G401 (cell line): ENCODE measurements at places on chromosomes 1 and 21.

- no peak for DNase-seq
Observed at GRCh38 chr1:67359592-67359991, 51.9 kb downstream of the IL12RB2 start.

GRCh38 chr1:246765521-246765920 is 41.3 kb downstream of the SCCPDH start:
- DNase-seq: no peak

GRCh38 chr1:61271412-61271789 is 189.0 kb downstream of the NFIA start:
- peak; percentile 85 for DNase-seq

DNA sequence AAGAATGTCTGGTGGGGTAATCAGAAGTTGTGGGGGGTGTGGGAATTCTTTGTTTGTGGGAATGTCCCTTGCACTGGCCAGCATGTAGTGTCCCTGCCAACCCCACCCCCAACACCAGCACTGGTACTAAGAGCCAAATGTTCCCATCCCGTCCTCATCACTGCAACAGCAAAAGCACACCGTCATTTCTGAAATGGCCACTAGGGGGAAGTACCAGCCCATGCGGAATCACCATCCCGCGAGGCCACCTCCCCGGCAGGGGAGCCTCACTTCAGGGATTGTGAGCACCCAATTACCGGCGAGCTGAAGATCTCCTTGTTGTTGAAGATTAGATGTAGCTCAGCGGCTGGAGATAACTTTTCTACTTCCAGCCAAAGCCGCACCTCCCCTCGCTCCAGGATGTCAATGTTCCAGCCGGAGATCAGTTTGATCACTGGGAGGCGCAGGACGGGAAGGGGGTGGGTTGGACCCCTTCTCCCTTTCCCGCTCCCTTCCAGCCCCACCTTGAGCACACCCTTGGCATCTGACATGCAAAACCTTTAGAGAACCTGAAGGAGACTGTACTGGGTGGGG is 41.0 kb downstream of the MYOM3 start:
- peak; percentile 79 for DNase-seq

DNA sequence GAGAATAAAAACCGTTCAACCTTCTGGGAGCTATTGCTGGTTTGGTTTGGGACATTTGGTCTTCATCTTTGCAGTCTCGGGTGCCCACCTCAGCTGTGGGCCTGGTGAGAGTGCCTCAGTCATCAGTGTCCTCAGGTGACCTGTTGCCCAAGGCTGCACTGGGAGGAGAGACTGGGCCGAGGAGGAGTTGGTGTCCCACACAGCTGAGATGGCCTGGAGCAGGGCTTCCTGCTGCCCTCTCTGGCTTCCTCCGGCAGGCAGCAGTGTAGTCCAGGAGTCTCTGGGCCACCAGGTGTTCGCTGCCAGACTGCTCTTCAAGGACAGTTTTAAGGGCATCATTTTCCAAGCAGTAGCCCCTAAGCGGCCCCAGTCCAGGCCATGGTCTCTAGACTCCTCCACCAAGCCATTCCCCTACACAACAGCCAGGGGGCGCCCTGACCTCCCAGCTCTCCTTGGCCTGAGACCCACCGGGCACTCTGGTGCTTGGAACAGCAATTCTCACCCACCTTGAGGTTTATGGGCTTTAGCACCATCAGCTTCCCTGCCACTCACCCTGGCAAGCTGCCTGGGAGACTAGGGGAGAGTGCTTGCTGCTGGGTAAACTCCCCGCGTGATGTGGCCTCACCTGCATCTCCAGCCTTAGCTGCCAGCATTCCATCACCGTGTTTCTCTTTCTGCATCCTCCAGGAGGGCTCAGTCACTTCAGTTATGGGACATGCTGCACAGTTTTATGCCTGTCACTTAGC is 9.1 kb upstream of the SYTL1 start:
- DNase-seq: peak; percentile 66

DNA sequence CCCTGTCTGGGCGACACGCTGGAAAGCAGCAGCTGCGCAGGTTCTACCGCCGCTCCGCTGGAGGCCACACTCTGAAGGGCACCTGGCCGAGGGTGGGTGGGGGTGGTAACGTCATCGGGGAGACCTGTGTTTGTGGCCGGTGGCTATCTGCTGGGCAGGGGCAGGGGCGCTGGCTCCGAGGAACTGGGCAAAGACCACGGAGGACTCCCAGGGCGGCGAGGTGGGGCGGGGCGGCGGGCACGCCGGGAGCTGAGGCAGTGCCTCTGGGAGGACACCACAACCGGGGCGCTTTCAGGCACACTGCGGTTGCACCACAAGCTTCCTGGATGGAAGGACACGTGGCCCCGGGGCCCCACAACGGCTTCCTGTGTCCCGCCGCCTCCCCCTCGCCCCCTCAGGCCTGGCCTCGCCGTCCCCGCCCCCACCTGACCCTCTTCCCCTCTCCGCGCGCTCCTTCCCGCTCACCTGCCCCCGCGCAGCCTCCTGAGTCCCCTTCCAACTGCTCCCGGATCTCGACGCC is 3.3 kb upstream of the DENND2D start:
- DNase-seq: no peak

GRCh38 chr21:15732290-15732995 is 2.7 kb downstream of the USP25 start:
- DNase-seq: no peak

DNA sequence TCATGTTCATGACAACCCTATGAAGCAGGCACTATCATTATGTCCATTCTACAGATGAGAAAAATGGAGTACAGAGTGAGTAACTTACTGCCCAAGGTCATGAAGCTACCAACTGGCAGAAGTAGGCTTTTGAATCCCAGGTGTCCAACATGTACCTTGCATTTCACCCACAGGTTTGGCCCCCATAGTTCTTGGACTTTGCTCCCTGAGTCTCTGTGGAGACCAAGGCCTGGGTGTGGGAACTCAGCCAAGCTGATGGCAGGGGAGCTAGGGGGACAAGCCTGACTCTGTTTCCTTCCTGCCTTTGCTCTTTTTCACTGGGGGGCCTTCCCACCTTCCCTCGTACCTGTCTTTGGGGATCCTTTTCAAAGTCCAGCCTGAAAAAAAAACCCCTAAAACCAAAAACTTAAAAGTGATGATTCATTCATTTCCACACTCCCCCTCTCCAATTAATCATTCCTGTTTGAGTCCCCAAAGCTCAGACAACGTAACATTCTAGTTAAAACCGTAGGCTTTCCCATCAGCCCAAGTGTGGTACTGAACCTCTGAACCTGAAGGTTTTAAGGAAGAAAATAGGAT is 8.5 kb upstream of the TTC22 start:
- DNase-seq: no peak

DNA sequence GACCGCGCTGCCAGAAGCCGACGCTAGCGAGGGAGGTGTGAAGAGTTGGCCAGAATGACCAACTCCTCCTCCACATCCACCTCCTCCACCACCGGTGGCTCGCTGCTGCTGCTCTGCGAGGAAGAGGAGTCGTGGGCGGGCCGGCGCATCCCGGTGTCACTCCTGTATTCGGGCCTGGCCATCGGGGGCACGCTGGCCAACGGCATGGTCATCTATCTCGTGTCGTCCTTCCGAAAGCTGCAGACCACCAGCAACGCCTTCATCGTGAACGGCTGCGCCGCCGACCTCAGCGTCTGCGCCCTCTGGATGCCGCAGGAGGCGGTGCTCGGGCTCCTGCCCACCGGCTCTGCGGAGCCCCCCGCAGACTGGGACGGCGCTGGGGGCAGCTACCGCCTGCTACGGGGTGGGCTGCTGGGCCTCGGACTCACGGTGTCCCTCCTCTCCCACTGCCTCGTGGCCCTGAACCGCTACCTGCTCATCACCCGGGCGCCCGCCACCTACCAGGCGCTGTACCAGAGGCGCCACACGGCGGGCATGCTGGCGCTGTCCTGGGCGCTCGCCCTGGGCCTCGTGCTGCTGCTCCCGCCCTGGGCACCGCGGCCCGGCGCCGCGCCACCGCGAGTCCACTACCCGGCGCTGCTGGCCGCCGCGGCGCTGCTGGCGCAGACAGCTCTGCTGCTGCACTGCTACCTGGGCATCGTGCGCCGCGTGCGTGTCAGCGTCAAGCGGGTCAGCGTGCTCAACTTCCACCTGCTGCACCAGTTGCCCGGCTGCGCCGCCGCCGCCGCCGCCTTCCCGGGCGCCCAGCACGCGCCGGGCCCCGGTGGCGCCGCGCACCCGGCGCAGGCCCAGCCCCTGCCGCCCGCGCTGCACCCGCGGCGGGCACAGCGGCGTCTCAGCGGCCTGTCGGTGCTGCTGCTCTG is 1.2 kb downstream of the GPR88 start:
- no peak for DNase-seq

- DNase-seq: no peak
Observed at GRCh38 chr1:150765296-150765976, at the start of gene CTSS. Gene CTSS (minus strand): TSS chr1:150765778. CDS start chr1:150764763, 1,015 bp downstream.

DNA sequence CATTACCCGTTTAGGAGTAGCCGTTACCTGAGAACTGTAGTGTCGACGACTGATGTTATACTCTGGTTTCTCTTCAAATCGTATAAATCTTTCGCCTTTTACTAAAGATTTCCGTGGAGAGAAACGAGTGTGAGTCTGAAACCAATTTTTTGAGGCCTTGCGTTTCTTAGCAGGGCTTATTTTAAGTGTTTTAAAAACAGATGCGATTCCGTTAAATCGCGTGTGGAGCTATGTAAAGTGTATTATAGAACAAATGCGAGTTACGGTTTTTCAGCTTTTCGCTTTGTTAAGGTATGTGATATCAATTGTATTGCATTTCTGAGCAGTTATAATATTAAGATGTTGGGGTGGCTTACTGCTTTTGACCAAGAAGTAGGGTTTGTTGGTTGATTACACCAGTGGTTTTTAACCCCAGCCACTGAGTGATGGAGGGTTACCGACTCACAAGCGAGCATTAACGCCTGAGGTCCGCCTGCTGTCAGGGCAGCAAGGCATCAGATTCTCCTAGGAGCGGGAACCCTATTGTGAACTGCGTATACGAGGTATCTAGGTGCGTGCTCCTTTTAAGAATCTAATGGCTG is 18.0 kb downstream of the KIAA2013 start:
- peak; percentile 95 for DNase-seq

DNA sequence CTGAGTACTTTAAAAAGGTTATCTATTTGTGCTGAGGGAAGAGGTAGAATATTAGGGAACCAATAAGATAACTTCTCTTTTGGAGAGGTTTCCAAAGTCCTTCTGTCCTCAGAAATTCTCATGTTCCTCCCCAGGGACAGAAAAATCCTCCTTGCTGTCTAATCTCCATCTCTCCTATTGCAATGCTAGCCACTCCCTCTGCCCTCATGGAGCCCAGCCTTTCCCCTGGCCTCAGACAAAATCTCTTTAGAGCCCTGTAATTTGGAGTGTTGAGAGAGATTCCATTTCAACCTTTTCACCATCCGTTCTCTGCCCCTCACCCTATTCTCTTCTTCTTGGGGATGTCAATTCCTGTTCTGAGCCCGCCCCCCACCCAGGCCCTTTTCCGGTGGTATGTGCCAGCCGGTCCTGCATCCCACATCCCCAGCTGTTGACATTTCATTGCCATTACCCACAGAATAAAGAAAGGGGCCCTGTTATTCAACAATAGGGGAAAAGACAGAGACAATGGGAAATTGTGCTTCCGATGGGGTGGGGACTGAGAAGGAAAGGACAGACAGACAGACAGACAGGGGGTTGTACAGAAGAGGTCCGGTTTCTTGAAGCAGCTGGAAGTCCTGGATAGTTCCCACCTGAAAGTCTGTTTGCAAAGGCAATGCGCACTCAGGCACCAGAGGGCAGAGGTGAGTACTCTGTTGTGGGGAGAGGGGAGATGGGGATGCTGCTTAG is at the start of gene HAPLN2:
TSS of gene HAPLN2 (plus strand) at position 563 of the 729 bp plus-strand sequence. CDS start 4,076 bp downstream, outside the sequence.
- DNase-seq: no peak
